AG09309 (cell line): ENCODE measurements at places on chromosomes 7 and 10.

DNA sequence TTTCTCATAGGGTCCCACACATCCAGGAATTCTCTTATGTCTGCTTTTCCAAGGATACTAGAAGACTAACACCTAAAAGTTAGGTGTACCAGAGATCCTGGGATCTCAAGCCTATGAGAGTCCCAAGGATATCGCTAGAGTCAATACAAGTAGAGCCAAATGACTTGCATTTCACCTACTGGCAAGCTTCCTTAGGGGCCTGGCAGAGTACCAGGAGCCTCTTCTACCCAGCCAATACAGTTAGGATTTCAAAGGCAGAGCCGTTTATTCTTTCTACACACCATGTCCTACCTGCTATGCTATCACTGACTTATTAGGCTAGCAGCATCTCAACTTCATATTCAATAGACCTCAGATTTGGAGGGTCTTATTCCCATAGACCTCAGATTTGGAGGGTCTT, 53.5 kb upstream of the UNC5B start:
- DNase-seq = no peak

DNA sequence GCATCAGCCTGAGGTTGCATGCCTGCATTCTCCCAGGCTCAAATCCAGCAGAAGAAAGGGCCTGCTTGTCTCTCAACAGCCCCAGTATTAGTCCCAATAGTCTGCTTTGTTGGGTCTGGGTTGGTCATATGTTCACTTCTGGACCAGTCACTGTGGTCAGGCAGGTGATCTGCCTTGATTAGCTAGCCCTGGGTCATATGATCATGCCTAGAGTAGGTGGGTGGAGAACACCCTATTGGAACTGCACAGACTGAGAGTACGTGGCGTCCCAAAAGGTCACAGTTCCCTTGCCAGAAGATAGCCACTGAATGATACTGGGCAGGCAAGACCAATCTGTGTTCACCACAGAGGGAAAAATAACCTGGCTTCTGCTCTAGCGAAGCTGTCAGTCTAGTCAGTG, 80.1 kb downstream of the SH2D4B start:
- DNase-seq = no peak

- DNase-seq = no peak
These were observed 34.7 kb downstream of the DDIT4 start for GRCh38 chr10:72308320-72308987.

DNA sequence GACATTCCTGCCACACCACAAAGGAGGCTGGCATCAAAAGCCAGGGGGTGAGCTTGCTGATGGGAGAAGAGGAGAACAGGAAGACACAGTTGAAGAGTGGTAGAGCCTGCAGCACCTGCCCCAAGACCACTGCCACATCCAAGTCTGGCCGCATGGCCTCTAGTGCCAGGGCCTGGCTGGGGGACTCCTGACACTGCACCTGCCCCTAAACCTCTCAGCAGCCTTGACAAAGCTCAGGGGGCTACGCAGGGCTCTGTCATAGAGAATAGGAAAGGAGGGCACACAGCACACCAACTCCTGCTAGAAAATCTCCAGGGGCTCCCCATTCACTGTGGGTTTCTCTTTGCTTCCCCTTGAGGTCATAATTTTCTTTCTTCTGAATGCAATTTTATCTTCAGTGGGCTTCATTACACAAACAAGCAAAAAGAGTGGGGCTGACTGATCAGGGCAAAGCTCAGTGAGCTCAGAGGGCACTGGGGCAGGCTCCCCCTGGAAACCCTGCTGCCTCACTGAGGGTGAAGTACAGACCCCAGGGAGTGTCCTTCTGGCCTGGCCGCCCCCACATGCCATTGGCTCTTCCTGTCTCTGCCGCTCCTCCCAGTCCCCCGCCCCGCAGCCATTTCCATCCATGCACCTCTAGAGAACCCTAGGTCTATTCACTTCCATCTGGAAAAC, 37.2 kb downstream of the VOPP1 start:
- no peak for DNase-seq

- peak; percentile 99 for DNase-seq
These were observed 92.0 kb upstream of the INSIG1 start for GRCh38 chr7:155205368-155206317.

- DNase-seq = no peak
These were observed 23.0 kb upstream of the TEX47 start for GRCh38 chr7:88818552-88818951.
